ENCODE measurements at places on chromosomes 1 and 21.
A peak's percentile ranks its signal among the peaks of the same experiment; 100 is the strongest.

- no peak for DNase-seq
Observed at GRCh38 chr1:169943963-169944526, 50.3 kb upstream of the SCYL3 start.

GRCh38 chr1:198639671-198640143, 867 bp downstream of the PTPRC start:
- no peak for DNase-seq

DNA sequence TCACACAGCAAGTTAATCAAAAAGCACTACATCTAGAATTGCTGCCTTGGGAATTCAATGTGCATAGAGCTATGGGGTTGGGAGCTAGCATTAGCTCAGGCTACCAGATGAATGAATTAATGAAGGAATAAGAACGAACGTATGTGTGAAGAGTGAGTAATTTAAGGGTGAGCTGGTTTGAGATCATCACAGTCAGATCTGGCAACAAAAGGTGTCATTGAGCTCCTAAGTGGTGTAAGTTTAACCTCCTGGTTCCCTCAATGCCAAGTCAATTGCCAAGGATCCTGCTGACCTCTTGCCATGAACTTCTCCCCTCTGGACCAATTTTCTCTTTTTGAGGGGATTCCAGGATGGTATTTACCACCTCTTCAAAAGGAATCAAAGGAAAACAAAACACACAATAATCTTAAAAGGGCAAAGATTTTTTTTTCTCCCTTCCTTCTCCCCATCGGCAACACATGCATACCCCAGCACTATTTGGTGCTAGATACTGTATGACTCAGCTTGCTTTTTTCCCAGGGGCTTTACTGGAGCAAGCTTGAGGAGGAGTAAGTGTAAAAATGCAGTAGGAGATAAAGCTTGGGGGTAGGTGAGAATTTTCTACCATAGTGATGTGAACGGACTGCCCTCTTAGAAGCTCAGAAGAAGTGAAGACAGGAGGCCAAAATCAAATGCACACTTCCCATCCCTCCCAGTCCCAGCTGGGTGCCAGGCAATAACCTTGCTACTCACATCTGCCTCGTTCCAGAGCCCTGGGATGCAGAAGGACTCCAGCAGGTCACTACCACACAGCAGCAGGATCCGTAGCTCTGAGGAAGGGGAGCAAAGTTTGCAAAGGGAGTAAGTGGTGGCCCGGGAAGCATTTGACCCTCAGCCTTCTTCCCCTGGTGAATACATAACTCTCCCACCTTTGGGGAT, 92.0 kb downstream of the LAMC2 start:
- no peak for DNase-seq

- no peak for DNase-seq
Observed at GRCh38 chr1:156372265-156372586, 3.2 kb downstream of the RHBG start.

DNA sequence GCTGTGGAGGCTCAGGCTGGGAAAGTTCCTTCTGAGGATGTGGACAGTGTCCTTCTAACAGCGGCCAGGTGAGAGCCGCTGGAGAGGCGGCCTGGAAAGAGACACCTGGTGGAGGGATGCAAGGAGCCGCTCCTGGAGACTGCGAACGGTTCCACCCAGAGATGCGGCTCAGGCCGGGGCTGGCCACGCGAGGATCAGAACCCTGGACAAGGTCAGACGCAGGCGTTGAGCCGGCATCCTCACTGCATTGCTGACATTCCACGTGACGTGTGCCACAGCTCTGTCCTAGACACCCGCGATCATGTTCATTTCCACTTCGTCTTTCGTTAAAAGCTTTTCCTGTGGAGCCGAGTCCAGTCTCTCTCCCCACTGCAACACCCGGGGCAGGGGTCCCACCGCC, 28.8 kb downstream of the CFAP74 start:
- no peak for DNase-seq

GRCh38 chr1:192376374-192376773, 59.6 kb downstream of the RGS21 start:
- DNase-seq = no peak

- no peak for DNase-seq
Observed at GRCh38 chr1:191831572-191831971, 326.7 kb upstream of the RGS18 start.

DNA sequence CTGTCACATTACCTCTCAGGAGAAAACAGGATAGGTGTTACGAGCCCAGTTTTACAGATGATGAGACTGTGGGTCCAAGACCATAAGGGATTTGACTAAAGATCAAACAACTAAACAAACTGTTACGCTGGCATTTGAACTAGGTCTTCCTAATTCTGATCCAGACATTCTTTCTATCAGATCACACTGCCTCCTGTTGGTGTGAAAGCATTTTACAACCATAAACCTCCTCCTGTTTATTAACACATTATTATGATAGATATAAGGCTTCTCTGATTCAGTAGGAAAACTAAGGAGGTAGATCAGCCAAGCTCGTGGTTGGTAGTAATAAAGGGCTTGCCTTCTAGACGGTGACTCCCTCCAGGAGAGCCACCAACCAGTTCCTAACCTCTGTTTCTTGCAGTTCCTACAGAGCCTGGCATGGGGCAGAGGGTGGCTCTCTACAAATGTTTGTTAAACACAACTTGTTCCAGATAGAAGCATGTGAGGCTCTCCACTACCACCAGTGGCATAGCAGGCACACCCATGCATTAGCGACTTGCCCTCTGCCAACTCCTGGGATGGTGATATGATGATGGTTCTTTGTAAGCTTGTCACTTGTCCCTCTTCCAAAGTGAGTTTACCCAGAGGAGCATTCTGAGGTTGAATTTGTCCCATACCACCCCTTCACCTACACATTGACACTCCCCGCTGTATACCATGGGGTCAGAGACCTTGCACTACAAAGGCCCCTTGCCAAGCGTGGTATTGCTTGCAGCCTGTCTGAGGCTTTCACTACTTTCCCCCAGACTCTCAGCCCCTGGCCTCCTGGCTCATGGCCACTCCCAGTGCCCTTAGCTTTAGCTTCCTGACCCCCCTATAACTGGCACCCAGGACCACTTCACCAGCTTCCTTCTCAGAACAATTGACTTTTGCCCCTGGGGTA, 96.4 kb upstream of the HOOK1 start:
- DNase-seq = no peak

DNA sequence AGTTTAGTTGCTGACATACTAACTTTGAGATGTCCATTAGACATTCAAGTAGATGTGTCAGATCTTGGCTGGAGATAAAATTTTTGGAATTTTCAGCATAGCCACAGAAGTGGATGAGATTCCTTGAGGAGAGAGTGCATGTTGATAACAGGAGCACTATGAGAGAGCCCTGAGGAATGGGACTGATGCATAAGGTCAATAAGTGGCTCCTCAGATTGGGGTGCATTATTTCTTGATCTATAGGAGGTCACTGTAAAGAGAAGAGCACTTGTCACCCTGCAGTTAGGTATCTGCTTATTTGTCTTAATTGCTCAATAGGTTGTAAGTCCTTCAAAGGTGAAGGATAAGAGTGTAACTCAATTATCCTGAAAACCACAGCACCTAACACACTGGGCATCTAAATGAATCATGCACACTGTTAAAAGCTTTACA, 52.0 kb upstream of the TACSTD2 start:
- DNase-seq = peak; percentile 12

GRCh38 chr21:33974513-33975468, 59.2 kb upstream of the ATP5PO start:
- no peak for DNase-seq

DNA sequence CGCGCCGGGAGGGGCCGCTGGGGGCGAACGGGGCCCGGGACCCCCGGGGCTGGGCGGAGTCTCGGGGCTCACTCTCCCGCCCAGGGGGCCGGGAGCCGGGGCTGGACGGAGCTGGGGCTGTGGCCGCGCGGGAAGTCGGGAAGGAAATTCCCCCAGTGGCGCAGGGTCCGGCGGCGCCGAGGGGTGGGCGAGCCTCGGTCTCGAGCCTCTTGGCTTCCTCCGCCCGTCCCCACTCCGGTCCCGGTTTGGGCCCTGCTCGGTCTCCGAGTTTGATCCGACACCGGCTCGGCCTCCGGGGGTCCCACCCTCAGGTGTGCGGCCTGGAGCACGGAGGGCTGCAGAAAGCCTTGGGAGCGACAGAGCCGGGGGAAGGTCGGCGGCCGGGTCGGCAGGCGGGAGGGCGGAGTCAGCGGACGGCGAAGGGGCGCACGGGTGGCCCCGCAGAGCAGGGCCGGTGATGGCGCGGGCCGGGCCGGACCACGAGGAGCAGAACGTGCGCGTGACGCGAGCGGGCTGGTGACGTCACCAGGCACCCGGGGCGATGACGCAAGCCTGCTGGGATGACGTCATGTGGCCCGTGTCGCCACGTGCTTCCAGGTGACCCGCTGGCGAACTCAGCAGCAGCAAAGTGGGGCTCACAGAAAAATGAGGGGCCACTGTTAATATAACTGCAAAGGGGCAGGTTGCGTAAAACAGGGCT, 610 bp upstream of the HES4 start:
- DNase-seq = peak; percentile 82

DNA sequence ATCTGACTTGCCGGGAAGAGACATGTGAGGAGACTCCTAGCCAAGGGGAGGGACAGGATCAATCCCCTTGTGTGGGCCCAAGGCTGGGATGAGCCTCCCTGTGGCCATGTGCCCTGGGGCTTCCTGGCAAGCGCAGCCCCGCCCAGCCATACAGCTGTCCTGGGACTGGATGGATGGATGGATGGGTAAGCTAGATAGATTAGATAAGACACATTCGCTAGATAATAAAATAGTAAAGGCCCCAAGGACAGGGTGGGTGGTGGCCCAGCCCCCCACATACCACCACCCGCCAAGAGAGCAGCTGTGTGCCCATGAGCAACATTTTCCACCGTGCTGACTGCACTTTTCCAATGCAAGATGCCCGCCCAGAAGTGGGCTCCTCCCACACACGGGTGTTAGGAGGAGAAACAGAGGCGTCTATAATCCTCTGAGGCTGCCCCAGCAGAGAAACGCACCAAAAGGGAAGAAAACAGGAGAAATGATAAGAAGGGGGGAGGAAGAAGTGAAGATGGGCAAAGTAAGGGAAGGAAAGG, 25.1 kb downstream of the ZBTB17 start:
- peak; percentile 41 for DNase-seq

GRCh38 chr1:94716965-94717364, 103.2 kb upstream of the SLC44A3 start:
- no peak for DNase-seq

GRCh38 chr21:46057111-46057709, 40.7 kb upstream of the COL6A2 start:
- DNase-seq = no peak

GRCh38 chr21:46634966-46635323, 529 bp upstream of the PRMT2 start:
- DNase-seq = peak; percentile 73

GRCh38 chr21:32977216-32977615, 48.5 kb upstream of the OLIG2 start:
- no peak for DNase-seq

DNA sequence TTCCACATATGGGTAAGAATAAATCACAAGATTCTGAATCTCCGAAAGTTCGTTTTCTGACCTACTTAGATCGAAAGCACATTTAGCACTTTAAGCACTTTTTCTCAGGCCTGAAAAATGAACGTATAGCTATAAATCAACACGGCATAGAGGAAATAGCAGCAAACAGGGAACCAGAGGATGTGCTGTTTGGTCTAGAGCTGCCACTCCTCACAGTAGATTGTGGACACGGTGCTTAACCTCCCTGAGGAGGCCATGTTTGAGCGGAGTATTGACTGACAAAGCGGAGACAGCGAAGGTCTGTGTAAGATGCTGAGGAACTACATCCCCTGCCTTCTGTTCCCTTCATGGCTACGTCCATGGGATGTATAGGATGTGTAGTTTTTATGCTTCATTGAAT, 452.8 kb upstream of the NCAM2 start:
- DNase-seq = no peak

- no peak for DNase-seq
Observed at GRCh38 chr1:28147264-28148094, 29.0 kb downstream of the PTAFR start.

- DNase-seq = no peak
Observed at GRCh38 chr1:36530261-36530660, 47.5 kb upstream of the CSF3R start.

DNA sequence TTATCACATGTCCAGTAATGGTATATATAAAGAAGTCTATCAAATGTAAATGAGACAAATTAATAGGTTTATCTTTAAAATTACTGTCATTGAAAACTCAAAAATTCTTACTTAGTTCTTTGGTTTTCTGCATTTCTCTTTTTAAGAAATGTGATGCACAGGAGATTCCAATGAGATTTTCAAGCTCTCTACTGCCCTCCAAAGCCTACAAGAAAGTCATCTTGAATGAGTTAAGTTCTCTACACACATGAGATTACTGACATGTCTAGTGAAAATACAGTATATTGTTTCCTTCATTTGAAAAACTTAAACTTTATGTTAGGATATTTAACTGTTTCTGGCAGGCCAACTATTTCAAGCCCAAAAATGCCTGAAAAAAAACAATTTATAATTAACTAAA, 68.8 kb downstream of the ITGB3BP start:
- no peak for DNase-seq

DNA sequence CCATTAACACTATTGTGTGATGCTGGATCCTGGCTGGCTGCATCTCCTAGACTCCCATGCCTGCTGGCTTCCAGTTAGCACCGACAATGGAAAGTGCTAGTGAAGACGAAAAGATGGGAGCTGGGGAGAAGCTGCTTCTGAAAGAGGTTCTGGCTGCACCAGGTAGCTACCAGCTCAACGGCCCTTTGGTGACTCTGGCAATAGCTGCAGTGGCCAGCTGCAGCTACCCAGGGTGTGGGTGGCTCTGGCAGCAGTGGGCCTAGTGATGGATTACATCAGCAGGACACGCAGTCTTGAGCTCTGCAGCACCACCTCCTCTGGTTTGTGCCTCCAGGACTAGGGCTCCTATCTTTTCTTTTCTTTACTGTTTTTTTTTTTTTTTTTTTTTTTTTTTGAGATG, 662.6 kb downstream of the MATN1 start:
- DNase-seq = no peak

DNA sequence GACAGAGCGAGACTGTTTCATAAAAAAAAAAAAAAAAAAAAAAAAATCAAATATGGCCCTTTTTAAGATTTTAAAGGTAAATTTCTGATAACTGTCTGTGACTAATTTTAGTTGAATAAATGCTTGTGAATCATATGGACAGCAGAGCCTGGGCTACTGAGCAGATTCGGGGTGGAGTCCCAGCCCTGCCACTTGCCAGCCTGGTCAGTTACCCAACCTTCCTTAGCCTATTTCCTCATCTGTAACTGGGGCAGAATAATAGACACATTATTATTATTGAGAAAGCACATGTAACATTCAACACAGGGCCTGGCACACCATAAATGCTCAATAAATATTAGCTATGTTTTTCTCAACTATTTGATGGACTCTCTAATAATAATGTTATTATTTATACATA, 11.2 kb upstream of the H3-3A start:
- no peak for DNase-seq

GRCh38 chr1:150981177-150981804, 801 bp upstream of the ANXA9 start:
- no peak for DNase-seq

GRCh38 chr1:66443793-66444192, 90.2 kb upstream of the SGIP1 start:
- DNase-seq = no peak

- no peak for DNase-seq
Observed at GRCh38 chr1:63487336-63488065, 35.5 kb downstream of the ITGB3BP start.

- DNase-seq = no peak
Observed at GRCh38 chr1:3049164-3049563, 19.8 kb upstream of the PRDM16 start.

Data from HTR-8/SVneo (cell line).